ENCODE measurements at places on chromosomes 2 and 18.

DNA sequence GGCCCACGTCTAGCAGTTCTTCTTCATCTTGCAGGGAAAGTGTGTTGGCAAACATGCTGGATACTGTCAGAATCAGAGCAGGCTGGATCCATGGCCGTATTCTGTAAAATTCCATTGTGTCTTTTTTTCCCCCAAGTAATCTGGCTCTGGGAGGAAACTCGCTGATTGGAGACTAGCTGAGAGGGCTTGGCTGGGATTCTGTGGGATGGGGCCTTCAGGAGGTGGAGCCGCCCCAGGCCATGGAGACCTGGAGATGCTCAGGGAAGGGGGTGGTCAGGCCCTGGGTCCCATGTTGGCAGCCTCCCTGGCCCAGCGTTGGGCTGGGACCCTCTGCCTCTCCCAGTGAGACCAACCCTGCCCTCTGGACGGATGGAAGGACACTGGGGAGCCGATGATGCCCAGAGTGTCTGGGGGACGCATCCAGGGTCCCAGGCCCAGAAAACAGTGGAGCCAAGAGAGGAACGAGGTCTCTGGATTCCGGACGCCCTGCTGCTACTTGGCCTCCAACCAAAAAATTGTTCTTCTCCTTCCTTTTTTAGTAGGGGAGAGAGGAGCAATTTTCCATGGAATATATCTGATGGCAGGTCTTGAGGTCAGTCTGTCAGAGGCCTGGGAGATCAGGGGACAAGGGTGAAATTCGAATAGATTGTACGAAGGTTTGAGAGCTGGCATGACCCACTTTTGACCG lies 114.5 kb downstream of the AGAP1 start:
- DNase-seq = no peak

DNA sequence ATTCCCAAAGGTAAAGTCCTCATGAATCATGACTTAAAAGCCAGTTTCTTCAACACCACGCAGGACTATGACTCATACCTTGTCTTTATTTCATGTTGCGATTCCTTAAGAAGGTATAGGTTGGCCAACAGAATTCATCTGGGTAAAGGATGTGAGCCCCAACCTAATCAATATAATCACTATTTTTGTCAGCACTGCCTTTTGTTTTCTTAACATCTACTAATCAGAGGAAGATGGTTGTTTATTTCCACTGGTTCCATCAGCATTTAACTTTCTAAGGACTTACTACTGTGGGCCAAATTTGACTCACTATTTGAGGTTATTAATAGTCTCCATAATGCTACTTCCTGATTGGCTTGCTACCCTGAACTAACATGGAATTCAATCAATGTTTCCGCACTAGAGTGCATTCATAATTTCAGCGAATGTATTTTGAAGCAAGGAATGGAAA lies 78.6 kb downstream of the SCG2 start:
- DNase-seq = no peak

DNA sequence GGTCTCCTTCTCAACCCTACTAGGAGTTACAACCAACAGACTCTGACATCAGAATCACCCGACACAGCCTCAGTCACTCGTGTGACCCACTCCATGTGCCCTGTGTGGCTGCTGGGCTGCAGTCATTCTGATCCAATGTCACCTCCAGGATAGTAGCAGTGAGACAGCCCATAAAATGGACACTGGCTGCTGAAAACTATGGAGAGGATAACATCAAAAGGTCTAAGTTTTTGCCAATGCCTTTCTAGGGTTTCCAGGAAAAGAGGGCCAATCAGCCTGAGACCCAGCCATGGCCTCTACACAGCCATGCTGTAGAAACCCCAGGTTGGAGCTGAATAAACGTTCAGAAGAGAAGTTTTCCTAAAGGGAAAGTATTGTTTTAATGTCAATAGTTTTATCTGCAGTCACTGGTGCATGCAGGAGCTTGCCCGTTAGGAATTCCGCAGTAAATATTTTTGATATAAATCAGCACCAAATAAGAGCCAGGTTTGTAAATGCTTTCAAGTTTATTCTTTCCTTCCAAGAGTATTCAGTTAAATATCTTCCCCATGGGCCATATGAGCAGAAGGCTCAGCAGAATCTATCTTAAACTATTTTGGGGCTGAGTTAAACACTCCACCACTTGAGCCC lies 92.2 kb upstream of the PID1 start:
- DNase-seq = no peak

- no peak for DNase-seq
These were observed 50.3 kb upstream of the GLI2 start for GRCh38 chr2:120685066-120685973.

GRCh38 chr2:45439788-45440773 lies 171.0 kb downstream of the SRBD1 start:
- no peak for DNase-seq

DNA sequence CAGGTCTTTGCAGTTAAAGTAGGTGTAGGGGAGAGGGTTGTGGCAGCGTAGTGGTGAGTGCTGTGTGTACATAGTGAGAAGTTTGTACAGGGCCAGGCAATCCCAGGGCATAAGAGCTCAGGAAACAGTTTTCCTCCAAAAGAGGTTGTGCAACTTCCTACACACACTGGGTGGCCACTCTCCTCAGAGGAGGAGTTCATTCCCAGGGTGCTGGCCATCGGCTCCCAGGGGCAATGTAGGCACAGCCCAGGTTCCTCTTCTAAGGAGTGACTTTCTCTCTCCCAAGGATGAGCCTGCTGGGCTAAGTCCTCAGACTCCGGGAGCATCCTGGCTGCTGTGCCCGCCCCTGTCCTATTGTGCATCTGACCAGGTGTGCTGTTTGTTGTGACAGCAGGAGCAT lies 3.0 kb downstream of the ACOXL start:
- no peak for DNase-seq

DNA sequence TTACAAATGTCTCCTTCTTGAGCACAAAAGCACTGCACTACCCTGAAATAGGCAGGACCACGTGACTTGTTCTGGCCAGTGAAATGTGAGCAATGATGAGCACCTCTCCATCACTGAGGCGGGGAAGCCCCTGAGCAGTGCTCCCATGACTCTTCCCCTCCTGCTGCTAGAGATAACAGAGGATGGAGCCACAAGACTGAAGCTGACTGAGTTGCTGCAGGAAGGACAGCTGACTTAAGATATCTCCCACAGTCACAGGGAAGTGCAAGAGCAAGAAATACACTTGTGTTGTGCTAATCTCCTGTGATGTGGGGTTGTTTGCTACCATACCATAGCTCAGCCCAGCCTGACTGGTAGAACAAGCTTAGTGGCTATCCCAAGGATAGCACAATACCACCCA lies 38.7 kb downstream of the STK39 start:
- peak; percentile 51 for DNase-seq

- no peak for DNase-seq
These were observed 602.2 kb downstream of the NYAP2 start for GRCh38 chr2:226001716-226002115.

- DNase-seq = no peak
These were observed 138.6 kb downstream of the GLI2 start for GRCh38 chr2:120873958-120874887.

DNA sequence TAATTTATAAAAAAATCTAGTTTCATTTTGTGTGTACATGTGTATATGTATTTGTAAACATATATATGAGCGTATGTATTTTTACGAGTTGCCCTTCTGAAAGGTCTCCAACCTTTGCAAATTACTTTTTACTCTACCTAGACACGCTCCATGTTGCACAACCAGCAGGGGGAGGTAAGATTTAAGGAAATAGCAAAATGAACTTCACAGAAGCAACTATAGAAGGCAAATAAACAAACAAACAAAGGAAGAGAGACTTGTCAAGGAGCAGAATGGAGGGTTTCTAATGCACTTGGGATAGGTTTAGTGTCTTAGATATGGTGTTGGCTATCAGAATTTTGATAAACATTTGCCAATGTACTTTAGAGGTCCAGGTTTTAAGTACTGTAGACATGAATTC lies 820.5 kb upstream of the POU3F3 start:
- no peak for DNase-seq

- no peak for DNase-seq
These were observed 56.0 kb downstream of the CYBRD1 start for GRCh38 chr2:171578127-171578803.

DNA sequence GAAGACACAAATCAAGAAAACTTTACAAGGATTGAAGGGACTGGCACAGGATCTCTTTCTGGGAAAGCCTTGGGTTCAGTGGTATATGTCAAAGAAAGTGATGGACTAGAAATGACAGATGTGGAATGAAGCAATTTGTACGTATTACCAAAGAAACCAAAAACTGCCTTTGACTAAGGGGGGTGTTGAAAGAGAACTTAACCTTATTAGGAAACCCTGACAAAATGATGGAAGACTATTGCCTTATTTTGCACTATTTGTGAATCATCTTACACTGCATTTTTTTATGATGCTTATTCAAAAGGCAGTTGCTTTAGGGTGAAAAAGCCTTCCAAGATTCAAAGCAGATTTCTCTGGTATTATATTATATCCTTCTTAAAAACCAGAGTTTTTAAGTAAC lies 4.0 kb downstream of the TSGA10 start:
- DNase-seq = no peak

DNA sequence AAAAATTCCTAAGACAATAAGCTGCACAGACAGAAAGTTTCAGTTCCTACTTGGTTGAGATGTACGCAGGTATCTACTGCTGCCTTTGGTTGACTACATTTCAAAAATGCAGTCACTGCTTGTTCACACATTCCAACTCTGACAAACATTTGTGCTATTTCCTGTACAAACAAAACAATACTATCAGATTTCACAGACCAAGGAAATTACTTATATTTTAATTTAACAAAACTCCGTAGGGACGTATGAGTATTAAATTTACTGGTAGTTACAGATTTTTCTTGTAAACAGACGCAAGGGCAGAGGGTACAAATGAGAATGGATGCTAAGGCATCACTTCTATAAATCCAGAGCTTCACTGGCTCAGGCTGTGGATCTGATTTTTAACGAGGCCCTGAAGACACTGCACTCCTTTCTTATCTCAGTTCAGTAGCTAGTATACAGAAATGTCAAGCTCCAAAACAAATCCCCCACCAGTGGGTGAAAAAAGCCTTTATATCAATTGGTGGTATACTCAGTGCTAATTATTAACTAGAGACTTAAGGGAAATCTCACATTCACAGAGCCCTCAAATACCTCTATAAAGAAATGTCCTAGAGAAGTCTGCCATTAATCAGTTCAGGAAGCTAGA lies 31.7 kb upstream of the TTC32 start:
- DNase-seq = no peak

DNA sequence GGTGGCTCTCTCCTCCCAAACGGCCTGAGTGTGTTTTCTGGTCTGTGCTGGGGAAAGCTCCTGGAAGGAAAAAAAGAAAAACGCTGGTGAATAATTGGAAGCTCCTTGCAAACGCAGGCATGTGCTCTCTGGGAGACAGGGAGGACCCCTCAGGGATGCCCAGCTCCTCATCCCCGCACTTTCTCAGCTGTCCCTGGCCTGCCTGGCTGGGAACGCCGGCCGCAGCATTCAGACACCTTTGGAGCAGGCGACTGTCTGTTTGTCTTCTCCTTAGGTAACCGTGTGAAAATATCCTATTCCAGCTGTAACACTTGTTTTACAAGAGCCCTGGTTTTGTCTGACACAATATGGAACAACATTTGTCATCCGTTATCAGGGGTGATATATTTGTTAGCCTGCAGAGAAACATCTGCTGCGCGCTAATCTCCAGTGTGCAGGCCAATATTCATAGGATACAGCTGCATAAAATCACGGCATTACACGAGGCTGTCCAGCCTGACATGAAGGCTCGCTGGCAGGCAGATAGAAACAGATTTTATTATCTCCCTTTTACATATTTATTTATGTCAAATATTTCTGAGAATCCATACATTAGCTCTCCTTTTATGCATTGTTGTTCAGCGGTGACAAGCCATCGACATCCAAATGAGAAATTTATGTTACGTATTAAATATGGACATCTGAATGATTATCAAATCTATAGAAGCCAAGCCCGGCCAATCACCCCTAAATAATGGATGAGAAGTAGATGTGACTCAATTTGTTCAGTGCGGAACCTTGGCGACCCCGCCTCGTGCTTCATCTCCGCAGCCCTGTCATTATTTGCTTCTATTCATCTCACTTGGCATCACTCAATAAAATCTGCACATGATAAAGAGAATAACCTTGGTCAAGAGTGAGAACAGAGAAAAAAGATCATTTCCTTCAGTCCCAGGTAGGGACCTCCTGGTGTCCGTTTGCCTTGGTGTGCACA lies 675.1 kb upstream of the SALL3 start:
- DNase-seq = no peak

- DNase-seq = peak; percentile 79
These were observed 34.8 kb upstream of the NEUROD1 start for GRCh38 chr2:181715033-181715630.

- no peak for DNase-seq
These were observed 14.6 kb downstream of the TEX51 start for GRCh38 chr2:126913329-126913728.

DNA sequence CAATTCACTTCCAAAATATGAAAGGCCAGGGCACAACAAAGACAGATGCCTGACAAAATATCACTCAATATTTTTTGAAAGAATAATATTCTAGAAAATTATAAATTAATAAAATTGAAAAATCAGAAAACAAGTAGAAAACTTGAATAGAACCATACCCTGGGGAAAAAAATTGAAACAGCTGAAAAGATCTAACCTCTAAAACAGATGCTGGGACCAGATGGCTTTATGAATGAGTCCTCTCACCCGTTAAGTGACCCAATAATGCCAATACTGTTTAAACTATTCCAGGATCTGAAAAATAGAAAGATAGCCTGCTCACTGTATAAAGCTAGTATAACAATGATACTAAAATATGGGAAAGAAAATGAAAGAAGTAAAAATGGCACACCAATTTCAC lies 322.3 kb upstream of the VWC2L start:
- no peak for DNase-seq

- peak; percentile 99 for DNase-seq
These were observed 877 bp upstream of the UGP2 start for GRCh38 chr2:63840785-63841253.

- DNase-seq = peak; percentile 45
These were observed at the start of gene CTNNA2 for GRCh38 chr2:79512442-79513401. TSS of gene CTNNA2 (plus strand) at chr2:79513051.

GRCh38 chr18:79058007-79058406 lies 11.2 kb upstream of the ATP9B start:
- DNase-seq = no peak

- DNase-seq = no peak
These were observed 233.4 kb downstream of the AGPS start for GRCh38 chr2:177625744-177626650.

GRCh38 chr2:58756336-58756735 lies 515.2 kb upstream of the FANCL start:
- no peak for DNase-seq

DNA sequence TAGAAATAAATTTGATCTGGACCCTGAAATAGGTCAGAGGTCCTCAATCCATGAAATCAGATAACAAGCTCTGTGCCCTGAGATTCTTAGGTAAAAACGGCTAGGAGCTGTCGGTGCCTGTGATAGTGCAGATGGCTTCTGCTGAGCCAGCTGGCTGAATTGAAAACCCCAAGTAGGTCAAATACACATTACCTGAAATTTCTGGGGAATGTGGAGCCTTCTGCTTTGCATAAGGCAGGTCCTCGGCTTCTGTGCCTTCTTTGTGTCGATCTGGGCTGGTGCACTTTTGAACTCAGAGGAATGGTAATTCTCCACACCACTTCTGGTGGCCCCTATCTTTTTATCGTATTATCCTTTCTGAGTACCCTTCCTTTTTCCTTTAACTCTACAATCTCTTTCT lies 66.6 kb downstream of the CNTNAP5 start:
- no peak for DNase-seq

All from activated CD4-positive, alpha-beta T cell treated with anti-CD3 and anti-CD28 coated beads for 48 hours (primary cell).